ENCODE measurements at places on chromosomes 6 and 20.

DNA sequence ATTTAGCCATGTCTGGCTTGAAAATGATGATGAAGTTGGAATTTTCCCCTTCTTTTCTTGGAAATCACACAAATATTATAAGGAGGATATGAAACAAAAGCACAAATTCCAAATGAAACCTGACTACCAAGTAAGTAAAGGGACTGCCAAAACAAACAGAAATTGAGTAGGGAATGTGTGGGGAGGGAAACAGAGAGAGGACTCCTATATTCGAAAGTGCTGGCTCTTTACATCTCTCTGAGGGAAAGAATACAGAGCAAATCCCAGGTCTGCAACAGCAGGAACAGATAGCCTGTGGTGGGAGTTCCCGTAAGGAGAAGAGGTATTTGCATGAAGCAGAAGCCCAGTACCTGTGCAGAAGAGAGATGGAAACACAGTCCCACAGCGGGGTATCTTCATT, 583.7 kb downstream of the EPM2A start:
- DNase-seq = no peak

GRCh38 chr6:62480544-62480943, 194.5 kb upstream of the KHDRBS2 start:
- no peak for DNase-seq

DNA sequence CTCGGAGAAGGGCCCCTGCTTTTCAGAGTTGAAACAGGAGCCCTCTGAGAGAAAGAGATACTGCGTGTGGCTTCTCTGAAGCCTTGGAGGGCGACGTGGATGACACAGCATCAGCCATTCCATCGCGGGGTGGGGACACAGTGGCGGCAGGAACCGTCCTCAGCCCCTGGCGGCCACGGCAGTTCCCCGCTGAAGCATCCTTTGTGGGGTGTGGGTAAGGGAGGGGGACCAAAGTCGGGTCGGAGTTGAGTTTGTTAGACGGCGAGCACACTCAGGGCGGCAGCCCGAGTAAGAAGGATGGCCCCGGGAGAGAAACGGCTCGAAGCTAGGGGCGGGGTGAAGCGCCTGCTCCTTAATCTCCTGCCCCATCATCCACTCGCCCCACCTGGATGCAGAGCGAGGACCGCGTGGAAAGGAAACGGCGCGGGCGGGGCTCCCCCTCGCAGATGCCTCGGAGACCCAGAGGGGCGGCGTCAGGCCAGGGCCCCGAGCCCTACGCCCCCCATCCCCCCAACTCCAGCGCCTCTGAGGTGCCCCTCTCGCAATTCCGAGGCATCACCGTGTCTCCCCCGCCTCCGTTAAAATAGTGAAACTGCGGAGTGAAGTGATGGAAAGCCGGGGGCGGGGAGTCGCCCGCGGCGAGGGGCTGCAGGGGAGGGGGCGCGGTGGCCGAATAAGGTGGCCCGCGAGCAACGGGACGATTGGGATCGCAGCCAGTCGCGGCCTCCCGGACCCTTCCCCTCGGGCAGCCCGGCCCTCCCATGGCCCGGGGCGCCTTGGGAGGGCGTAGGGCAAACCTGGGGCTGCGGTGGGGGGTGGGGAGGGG, 796 bp upstream of the RREB1 start:
- peak; percentile 26 for DNase-seq

DNA sequence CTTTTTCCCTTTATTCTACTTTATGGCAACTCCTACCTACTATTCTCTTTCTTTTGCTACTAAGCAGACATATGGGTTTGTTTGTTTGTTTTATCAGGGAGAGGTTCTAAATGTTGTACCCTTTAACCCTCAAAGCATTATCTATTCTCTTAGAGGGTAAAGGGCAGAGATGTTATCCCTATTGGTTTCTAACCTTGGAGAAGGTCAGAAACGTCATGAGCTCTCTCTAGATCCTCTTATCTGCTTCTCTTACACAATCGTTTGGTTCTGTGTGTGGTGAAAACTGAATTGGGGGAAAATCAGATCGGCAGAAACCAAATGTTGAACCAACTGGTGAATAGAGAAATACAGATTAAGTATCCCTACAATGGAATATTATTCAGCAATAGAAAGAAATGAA, 6.4 kb upstream of the MPC1 start:
- DNase-seq = no peak

- DNase-seq = no peak
Measured at GRCh38 chr6:108348655-108349349, 53.9 kb downstream of the AFG1L start.

DNA sequence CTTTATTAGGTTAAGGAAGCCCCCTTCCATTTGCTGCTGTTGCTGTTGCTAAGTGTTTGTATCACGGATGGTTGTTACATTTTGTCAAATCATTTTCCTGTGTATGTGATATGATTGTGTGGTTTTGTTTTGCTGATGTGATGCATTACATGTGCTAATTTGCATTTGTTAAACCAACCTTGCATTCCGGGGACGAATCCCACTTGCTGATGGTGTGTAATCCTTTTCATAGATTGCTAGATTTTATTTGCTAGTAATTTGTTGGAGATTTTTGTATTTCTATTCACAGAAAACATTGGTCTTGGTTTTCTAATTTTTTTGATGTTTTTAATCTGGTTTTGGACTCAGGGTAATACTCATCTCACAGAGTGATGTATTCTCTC, 167.8 kb downstream of the WDR27 start:
- no peak for DNase-seq

DNA sequence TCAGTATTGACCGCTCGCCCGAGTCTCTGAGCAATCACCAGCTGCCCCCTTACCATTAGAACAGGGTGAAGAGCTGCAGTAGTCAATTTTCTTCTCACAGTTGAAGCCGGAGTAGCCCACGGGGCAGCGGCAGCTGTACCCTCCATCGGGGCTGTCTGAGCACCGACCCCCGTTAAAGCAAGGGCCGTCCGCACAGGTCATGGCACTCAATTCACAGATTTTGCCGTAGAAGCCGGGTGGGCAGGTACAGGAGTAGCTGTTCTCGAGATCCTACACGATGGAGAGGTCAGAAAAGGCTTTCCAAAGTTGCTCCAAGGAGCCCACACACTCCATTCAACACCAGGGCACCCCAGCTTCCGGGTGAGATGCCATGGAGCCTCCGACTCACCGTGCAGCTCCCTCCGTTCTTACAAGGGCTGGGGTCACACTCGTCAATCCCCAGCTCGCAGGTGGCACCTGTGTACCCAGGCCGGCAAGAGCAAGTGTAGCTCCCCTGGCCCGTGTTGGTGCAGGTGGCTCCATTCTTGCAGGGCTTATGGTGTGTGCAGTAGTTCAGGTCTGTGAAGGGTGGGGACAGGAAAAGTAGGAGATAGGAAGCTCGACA, 5.9 kb downstream of the DLL1 start:
- DNase-seq = no peak

GRCh38 chr6:167122827-167123657, at the start of gene CCR6:
Gene CCR6 (plus strand): TSS chr6:167123096. CDS start chr6:167136135, 13,039 bp downstream.
- DNase-seq = no peak

GRCh38 chr6:132491303-132491702, 21.6 kb downstream of the STX7 start:
- DNase-seq = peak; percentile 74

DNA sequence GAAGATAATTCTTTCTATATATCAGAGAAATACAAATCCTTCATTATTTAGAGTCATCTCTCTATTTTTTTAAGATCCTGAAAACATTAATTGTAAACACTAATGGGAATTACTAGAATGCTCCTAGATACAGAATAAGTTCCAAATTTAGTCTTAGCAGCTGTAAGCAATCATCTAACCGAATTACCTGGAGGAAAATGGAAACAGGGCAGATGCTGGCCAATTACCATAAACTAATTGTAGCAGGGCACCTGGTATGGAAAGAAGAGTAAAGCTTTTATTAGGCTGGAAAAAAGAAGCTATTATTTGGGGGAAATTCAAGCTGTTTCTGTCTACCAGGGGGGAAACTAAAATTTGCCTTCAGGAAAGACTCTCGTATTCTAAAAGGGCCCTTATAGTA, 257.5 kb downstream of the MMUT start:
- DNase-seq = no peak

DNA sequence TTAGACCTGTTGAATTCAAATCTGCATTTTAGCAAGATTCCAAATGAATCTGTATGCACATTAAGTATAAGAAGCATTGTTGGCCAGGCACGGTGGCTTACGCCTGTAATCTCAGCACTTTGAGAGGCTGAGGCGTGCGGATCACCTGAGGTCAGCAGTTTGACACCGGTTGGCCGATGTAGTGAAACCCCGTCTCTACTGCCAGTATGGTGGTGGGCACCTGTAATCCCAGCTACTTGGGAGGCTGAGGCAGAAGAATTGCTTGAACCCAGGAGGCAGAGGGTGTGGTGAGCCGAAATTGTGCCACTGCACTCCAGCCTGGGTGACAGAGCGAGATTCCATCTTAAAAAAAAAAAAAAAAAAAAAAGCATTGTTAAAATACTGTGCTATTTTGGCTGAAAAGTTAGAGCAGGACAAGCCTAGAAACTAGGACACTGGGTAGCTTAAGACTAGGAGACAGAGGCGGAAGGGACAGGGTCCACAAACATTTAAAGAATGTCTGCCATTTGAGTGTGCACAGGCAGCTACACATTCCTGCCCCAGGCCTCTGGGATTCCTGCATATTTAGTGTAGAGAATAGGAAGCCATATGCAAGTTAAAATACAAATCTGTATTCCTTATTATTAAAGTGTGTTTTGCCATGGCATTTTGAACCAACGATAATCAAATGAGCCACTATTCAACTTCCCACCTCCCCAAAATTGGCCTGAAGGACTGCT, 45.1 kb upstream of the EEF1A1 start:
- no peak for DNase-seq

DNA sequence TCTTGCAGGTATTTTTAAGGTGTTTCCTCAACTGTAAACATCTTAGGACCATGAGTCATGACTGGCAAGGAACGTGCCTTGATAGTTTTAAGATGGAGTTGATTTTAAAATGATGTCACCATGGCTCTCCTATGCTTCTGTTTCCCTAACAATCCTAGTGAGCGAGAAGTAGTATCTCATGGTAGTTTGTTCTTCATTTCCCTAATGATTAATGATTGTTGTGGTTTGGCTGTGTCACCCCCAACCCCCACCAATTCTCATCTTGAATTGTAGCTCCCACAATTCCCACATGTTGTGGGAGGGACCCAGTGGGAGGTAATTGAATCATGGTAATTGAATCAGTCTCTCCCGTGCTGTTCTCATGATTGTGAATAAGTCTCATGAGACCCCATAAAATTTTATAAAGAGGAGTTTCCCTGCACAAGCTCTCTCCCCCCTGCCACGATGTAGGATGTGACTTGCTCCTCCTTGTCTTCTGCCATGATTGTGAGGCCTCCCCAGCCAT, 16.8 kb upstream of the BNIP5 start:
- peak; percentile 28 for DNase-seq

- DNase-seq = no peak
Measured at GRCh38 chr6:21653905-21654304, 60.4 kb downstream of the SOX4 start.

- no peak for DNase-seq
Measured at GRCh38 chr20:21640556-21640955, 64.9 kb upstream of the PAX1 start.

- no peak for DNase-seq
Measured at GRCh38 chr6:122365775-122366403, 33.6 kb upstream of the HSF2 start.

GRCh38 chr6:167314180-167314821, 10.6 kb upstream of the TTLL2 start:
- DNase-seq = no peak

DNA sequence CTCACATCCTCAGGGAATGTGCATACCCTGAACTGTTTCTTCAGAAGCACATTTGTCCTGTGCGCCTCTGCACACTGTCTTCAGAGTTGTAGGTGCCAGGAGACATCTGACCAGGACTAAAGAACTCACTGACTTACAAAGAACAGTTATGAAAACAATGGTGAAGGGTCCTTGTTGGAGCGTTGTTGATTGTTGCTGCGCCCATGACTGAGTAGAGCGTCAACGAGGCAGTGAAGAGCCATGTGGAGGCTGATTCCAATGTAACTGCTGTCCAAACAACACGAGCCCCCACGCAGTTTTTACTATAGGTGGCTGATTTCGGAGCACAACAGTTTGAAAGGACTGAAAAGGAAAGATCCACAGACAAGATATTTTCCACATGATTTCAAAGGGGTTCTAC, 380.3 kb downstream of the CDH26 start:
- DNase-seq = no peak

- peak; percentile 59 for DNase-seq
Measured at GRCh38 chr20:53829724-53830521, 236.3 kb upstream of the ZNF217 start.

GRCh38 chr6:133546098-133546497, 304.9 kb downstream of the EYA4 start:
- no peak for DNase-seq

DNA sequence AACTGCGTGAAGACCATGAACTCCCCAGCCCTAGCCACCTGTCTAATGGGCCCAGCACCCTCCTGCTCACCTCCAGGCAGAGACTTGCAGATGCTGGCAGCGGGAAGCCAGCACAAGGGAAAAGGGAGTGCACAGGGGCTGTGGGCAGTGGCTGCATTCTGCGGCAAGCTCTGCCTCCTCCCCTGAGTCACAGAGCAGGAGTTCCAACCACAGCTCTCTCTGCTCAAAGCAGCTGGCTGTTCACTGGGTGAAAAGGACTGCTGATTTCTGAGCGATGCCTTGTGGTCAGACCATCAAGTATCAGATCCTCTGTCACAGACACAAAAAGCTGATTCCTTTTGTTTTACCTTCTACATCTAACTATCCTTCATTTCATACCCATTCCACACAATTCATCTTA, 10.5 kb downstream of the NKX2-2 start:
- DNase-seq = no peak

DNA sequence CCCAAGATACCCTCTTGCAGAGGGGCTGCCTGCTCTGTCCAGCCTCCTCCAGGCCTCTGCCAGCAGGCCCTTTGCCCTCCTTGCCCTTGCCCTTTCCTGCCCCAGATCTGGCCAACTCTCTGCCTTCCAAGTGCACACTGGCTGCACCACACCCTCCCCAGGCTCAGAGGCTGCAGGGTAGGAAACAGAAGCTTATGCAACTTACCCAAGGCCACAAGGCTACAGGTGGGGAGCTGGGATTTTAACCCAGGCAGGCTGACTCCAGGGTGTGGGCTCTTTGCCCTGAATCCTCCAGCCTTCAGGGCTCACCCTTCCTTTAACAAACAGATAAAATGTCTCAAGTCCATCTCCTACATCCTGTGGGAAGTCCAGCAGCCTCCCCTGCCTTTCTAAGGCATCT, 14.5 kb upstream of the TRAF3IP2 start:
- no peak for DNase-seq

DNA sequence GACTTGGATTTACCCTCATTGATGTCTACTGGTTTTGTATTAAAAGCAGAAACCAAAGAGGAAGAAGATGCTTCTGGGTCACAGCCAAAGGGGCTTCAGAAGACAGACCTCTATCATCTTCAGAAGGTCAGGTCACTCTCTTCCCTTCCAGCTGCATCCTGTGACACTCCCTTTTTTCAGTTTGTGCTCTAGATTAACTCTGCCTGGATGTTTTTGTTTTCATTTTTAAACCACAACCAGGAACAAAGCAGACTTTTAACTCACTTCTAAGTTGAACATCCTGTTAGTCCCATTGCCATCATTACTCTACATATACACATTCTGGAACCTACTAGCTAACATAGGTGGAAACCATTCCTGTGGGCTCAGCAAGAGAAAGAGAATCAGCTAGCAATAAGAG, 45.2 kb downstream of the AKIRIN2 start:
- DNase-seq = no peak

Data from inflammatory macrophage (primary cell).